ENCODE measurements at places on chromosomes 11 and 22. TPM values are rescaled to one million over a fixed set of nuclear protein-coding genes. Genes with fewer than 3 reads are reported as not detected.

GVQW3 gene
- not detected for total RNA-seq

TSPAN18 gene
- 29.4 TPM for total RNA-seq

TMEM151A gene
- not detected for total RNA-seq

OR52E4 gene
- total RNA-seq: not detected

PDHX gene
- total RNA-seq: 19.4 TPM

SLC16A8 gene
- not detected for total RNA-seq

KBTBD4 gene
- total RNA-seq: 20.7 TPM

ACER3 gene
- total RNA-seq: 43.5 TPM

OR4C12 gene
- total RNA-seq: not detected

EMID1 gene
- 1.9 TPM for total RNA-seq

CRYBA4 gene
- total RNA-seq: not detected

BIRC3 gene
- total RNA-seq: 10.7 TPM

KCNJ5 gene
- not detected for total RNA-seq

BRSK2 gene
- not detected for total RNA-seq

OR6A2 gene
- total RNA-seq: 0.07 TPM

C2CD2L gene
- 10.4 TPM for total RNA-seq

HBG2 gene
- not detected for total RNA-seq

SLC22A25 gene
- not detected for total RNA-seq

TCP11L1 gene
- total RNA-seq: 14.9 TPM

GTSE1 gene
- 21.9 TPM for total RNA-seq

MS4A4E gene
- not detected for total RNA-seq

TBX10 gene
- not detected for total RNA-seq

FERMT3 gene
- 69.7 TPM for total RNA-seq

PDE2A gene
- 112 TPM for total RNA-seq

ANGPTL5 gene
- total RNA-seq: not detected

KRTAP5-10 gene
- not detected for total RNA-seq

POLR2F gene
- 107 TPM for total RNA-seq

RFPL3 gene
- total RNA-seq: not detected

TUB gene
- 0.25 TPM for total RNA-seq

MAML2 gene
- 12.2 TPM for total RNA-seq

SYT8 gene
- total RNA-seq: not detected

ADSL gene
- total RNA-seq: 153 TPM

LRP4 gene
- 0.05 TPM for total RNA-seq

FDXACB1 gene
- 2.5 TPM for total RNA-seq

VPREB1 gene
- total RNA-seq: not detected

ANKK1 gene
- 0.05 TPM for total RNA-seq

A4GALT gene
- total RNA-seq: 33.1 TPM

SAA2 gene
- not detected for total RNA-seq

TANGO2 gene
- total RNA-seq: 29.2 TPM

Data from mammary microvascular endothelial cell (primary cell).